ENCODE measurements at places on chromosomes 12 and 14.

DNA sequence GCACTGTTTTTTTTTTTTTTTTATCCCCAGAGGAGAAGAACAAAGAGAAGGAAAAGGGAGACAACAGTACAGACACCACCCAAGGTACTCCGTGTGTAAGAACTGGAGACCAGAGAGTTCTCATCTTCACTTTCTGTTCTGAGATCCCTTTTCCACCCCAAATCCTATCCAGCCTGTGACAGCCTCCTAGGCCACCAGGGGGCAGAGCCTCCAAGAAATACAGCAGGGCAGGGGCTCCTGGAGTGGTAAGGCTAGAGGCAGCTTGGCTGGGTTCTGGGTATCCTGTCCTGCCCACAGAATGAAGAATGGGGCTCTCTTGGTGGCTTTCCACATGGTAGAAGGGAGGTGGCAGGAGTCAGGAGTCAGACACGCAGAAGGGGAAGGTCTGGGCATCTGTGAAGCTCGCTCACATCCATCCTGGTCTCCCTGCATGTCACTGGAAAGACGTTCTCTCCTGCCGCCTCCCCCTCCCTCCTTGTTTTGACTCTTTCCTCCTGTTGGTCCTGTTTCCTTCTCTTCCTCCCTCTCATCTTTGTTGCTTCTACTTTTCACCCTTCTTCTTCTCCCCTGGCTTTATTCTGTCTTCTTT is 12.0 kb downstream of the CLSTN3 start:
- DNase-seq = peak; percentile 46

- DNase-seq = peak; percentile 92
Observed at GRCh38 chr12:103880299-103881142, 39.5 kb upstream of the NT5DC3 start.

GRCh38 chr12:43982544-43982943 is 146.7 kb downstream of the TMEM117 start:
- DNase-seq = no peak

- no peak for DNase-seq
Observed at GRCh38 chr12:4196805-4197420, 76.6 kb upstream of the CCND2 start.

DNA sequence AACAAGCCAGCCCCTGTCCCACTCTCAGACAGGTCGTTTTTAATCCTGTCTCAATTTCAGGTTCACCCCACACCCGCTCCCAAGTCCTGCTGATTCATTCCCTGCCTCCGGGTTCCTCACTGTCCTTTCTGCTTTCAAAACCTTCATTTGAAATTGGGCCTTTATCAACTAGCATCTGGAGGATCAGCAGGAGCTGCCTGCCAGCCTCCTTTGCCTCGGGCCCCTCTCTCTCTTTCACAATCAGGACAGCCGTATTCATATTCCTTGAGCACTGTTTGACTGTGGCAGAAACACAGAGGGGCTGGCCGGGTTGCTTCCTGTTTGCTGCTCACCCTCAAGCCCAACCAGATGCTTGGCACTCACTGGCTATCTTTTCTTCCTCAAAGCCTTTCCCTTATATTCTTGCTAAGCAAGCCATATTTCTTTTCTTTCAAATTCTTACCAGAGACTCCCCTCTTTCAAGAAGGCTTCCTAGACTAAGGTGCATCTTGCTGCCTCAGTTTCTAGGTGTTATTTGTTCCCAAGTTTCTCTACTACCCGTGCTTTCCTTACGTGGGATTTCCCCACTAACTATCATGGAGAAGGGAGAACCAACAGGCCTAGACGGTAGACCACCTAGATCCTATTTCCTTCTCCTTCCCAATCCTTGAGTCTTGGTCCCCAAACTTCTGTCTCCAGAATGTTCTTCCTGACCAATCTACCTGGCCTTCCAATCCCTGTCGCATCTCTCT is 3.0 kb downstream of the GALNT6 start:
- no peak for DNase-seq

DNA sequence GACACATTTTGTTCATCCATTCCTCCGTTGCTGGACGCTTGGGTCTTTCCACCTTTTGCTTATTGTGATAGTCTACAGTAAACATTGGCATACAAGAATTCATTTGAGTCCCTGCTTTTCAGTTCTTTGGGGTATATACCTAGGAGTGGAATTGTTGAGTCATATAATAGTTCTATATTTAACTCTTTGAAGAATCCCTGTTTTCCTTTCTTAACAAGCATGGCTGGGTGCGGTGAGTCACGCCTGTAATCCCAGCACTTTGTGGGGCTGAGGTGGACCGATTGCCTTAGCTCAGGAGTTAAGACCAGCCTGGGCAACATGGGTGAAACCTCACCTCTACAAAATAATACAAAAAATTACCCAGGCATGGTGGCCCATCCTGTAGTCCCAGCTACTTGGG is 75.4 kb downstream of the CCDC92 start:
- peak; percentile 63 for DNase-seq
